Activated gamma-delta T cell (primary cell): ENCODE measurements at places on chromosomes 6 and 20.

- DNase-seq, result no peak
Measured at GRCh38 chr6:131183427-131184095, 48.3 kb downstream of the AKAP7 start.

DNA sequence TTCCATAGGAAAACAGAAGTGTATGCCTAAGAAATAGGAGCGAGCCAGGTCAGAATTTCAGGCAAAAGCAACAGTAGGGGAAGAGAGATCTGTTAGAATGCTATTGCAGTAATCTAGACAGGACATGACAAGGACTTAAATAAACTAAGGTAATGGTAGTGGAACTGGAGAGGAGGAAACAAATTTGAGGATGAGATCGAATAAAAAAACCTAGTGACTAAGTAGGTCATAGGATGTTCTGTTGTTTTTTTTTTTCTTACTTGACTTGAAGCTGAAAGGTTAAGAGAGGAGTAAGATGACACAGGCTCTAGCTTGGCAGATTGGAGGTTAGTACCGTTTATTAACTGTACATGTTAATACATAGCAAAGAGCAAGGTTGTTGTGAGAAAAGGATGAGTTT, 28.6 kb downstream of the ORC3 start:
- DNase-seq, result no peak

DNA sequence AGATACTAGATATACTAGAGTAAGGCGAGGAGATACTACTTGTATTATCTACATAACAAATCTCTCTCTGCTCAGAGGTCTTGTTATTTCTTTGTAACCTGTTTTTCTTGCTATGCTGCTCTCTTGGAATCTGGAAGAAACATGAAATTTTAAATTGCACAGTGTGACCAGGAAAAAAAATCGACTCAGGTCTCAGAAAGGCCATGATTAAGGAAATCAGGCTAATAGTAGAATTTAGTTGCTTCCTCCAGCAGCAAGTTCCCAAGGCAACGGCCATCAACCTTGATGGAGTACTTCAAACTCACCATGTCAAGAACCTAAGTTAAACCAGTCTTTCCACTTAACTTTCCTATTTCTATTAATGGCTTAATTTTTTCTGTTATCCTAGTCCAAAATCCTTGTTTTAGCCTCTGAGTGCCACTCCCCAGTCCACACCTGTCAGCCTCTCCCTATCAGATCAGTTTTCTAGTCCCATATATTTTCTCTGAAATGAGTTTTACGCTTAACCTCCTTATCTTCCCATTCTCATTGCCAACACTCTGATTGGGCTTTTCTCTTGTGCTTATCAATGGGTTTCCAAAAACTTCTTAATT, 87.7 kb upstream of the BEND3 start:
- DNase-seq, result no peak

- no peak for DNase-seq
Measured at GRCh38 chr6:129536271-129536670, 173.7 kb downstream of the ARHGAP18 start.

DNA sequence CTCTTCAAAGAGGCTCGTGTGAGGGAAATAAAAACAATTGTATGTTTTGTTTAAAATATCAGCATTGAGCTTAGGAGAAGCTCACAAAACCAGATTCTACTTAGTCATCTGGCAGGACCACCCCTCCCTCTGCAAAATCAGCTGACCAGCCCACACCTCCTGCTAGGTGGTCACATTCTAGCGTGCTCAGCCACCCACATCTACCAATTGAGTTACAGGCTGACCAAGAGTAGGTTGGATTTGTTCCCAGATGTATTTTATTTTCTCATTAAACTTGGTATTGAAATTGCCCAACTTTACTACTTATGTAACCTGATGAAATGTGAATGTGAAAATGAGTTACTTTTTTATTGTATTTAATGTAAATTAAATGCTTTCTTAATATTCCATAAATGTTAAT, 56.2 kb downstream of the SLC22A2 start:
- DNase-seq, result no peak

DNA sequence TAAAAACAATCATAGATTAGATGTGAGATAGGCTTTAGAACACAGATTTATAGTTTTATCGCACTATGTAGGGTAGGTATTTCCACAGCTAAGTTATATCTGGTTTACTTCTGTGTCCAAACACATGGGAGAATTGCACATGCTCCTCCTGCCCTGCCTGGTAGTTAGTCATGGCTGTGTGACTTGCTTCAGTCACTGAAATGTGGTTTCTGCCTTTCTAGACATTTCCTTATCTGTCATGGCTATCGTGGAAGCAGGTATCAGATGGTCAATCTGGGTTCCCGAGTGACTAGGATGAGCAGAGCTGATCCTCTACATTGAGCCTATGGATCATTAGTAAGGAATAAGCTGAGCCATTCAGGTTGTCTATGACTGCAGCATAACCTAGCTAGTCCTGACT, 117.8 kb upstream of the GMDS start:
- no peak for DNase-seq

GRCh38 chr6:30682143-30683117, 4.0 kb downstream of the PPP1R18 start:
- DNase-seq, result peak; percentile 84

DNA sequence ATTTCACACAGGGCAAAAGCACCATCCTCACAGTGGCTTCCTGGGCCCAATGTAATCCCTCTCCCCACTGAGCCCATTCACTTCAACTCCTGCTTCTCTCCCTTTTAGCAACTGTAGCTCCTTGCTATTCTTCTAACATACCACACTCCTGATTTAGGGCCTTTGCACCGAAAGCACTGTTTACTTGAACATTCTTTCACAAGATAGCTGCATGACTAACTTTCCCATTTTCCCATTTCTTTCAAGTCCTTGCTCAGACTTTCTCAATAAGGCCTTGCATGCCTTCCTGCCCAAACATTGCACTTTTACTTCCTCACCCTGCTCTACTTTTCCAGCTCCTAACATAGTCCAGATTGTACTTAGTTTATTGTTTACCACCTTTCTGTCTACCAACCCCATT, 73.0 kb downstream of the SHPRH start:
- DNase-seq, result no peak

DNA sequence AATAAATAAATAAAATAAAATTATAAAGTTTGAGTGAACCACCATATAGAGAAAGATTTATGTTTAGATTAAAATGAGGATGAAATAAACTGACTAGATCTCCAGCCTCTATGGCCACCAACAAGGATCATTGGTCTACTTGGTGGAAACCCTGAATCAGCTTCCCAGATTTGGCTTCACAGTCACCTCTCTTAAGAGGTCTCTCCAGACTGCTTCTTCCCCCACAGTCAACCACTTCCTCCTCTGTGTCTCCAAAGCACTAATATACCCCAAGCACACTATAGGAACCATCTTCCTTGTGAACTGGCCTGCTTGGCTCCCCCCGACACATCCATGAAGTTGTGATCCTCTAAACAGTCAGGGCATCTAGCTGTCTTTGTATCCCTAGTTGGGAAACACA, 529.6 kb upstream of the RNF217 start:
- no peak for DNase-seq

DNA sequence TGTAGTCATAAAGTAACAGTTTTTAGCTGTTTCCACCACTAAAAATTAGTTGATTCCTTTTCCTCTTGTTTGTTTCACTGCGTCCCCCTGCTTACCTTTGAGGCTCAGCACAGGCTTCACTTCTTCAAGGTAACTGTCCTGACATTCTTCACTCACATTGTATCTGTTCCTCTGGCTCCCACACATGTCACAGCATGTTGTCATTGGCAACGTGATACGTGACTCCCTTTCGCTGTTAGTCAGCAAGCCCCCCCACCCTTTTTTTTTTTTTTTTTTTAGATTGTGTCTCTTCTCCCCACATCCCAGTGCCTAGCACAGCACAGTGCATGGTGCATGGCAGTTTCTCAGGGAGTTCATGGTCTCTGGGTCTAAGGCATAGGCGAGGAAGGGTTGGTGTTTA, 13.3 kb downstream of the VAPB start:
- DNase-seq, result no peak

GRCh38 chr6:108622641-108623298, 62.1 kb downstream of the FOXO3 start:
- no peak for DNase-seq

DNA sequence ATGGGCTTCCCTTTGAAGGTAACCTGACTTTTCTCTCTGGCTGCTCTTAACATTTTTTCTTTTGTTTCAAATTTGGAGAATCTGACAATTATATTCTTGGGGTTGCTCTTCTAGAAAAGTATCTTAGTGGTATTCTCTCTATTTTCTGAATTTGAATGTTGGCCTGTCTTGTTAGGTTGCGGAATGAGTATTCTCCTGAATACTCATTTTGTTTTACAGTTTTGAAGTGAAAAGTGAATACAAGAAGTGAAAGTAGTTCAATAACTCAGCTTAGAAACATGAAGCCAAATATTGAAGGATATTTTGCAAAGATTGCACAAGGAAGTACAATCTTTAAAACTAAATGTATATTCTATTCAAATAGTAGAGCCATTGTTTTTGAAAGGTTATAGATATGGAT, 120.2 kb upstream of the MAP3K4 start:
- DNase-seq, result no peak

DNA sequence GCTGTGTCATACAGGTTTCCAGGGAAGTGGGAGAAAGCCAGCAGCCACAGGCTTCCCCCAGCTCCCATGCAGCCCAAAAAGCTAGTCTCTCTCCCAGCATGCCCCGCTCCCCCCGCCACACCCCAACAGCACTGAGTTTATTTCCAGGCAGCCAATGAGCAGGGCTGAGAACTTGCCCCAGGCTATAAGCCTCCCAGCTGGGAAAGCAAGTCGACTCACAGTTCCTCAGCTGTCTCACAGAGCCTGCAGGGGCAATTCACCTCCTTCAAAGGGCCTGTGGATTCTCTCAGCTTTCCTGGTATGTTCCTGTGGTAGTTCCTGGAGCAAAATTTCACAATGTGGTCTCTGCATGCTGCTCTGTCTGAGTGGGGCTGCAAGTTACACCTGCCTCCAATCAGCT, 34.2 kb downstream of the PAX1 start:
- no peak for DNase-seq

DNA sequence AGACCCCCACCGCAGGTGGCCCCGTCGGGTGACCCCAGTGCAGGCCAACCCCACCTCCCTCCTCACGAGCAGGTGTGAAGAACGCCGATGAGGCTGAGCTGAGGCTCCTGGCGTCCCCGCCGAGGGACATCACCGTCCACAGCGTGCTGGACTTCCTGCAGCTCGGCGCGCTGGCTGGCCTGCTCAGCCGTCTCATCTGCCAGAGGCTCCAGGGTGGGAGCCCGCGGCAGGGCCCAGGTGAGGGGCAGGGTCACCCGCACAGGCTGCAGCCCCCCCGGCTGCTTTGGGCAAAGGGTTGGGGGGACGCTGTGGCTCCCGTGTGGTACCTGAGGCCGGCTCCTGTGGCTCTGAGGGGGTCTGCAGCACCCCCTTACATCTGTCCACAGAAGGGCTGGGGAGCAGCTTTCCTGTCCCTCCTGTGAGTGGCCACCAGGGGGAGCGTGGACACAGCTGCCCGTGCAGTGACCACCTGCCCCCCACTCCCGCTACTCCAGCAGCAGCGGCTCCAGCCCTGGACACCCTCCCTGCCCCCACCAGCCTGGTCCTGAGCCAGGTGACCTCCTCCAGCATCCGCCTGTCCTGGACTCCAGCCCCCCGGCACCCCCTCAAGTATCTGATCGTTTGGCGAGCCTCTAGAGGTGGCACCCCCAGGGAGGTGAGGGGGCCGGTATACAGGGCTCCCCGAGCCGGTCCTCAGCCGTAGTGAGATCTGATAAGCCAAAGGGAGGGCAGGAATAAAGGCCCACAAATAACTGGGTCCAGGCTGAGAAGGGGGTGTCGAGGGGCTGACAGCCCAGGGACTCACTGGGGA, 16.5 kb downstream of the COL20A1 start:
- no peak for DNase-seq

DNA sequence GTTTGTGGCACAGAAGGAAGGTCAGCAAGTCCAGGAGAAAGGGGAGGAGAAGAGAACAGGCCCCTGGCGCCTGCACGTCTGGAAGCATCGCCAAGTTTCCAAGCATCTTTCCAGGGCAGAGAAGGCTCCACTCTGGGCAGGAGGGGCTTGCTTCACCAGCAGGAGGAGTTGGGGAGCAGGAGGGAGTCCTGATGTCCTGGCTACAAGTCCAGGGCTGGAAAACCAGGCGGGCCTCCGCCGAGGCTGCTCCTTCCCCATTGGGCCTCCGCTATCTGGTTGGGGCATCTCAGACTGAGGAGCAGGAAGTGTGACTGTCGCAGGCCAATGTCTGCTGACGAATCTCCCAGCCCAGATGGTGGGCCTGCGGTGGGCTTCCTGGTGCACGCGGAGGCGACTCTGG, 421.9 kb downstream of the PREX1 start:
- DNase-seq, result no peak

DNA sequence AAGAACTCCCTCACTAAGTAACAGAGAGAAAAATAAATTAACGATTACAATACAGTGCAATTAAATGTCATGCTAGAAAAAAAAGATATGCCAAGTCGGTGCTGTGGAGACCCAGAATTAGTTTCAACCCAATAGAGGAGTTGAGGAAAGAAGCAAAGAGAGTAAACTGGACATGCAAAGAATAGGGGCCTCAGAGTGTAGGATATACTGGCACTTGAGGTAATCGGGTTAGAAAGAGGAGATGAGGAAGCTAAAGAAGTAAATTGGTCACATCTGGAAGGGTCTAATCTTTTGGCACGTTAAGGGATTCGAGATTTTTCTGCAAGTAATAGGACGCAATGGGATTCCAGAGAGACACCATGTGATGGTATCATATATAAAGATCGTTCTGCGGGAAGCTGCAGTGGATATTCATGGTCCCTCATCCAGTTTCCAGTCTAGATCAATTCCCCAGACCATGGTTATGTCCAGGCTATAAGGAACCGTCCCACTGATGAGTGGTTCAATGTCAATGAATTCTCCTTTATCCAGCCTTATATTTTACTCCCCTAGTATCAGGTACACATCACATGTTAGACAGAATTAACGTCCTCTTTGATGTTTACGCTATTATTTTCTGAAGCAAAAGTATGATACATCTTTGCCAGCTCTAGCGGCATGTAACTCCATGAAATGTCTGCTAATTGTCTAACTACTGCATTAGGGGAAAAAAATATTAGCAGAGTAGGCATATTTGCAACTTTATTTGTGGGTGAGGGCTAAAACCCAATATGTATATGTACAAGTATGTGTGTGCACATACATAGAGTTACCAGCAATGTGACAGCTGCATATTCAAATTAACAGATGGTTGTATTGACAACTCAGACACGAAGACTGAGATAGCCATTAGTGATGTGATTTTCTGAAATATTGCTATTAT, 1.1 kb upstream of the TBC1D32 start:
- DNase-seq, result no peak

- no peak for DNase-seq
Measured at GRCh38 chr6:157699777-157700636, 123.0 kb upstream of the SNX9 start.

GRCh38 chr20:21089391-21089790, 16.8 kb downstream of the LINC00237 start:
- no peak for DNase-seq

- DNase-seq, result no peak
Measured at GRCh38 chr6:157210954-157211353, 112.4 kb downstream of the TMEM242 start.

DNA sequence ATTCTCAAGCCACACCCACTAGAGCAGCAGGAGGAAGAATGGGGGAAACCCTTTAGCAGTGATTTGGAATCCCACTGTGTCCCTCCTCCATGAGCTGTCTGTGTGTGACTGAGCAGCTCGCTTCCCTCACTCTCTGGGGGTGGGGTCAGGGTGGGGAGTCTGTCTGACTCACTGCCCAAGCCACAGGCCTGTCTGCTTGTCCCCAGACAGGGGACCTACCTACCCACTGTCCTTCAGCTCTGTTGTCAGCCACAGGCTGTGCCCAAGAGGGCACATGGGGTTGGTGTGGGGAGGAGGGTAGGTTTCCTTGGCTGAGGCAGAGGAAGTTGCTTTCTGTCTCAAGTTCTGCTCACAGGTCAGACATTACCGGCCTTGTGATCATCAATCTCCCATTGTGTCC, 127.0 kb downstream of the MAFB start:
- no peak for DNase-seq
